Gastroesophageal sphincter (tissue), 4 donors: ENCODE measurements at places on chromosomes 12 and 14.

DNA sequence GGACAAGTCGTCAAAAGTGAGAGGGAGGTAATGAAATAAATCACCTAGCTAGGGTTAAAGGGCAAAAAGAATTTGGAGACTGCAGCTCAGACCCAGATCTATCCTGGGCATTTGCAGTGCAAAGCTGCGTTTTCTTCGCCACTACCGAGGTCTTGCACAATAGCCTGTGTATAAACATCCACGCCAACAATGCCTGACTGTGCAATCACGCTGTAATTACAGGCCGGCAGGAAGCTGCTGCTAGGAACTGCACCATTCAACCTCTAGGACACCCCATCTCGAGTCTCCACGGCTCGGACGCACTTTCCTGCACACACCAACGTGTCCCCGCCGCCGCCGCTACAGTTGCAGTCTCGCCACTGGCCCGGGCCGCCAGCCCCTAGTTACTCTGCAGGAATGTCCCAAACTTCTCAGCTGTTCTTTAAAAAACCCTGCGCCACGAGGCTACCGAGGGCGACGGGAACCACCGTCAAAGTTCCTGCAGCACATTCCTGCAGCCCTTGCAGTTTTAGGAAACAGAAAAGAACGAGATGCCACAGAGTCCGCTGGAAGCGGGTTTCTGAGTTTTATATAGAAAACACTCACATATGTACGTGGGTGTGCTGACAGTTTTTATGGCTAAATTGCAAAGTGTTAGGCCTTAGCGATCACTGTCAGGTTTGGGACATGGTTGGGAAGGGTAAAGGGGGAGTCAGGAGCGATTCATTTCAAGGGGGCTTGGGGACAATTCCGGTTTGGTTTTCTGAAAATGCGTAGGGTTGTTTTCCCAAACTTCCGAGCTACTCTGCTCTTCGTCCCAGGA, 65.6 kb upstream of the PTGR2 start:
- ATAC-seq: peak; percentile 74

- ATAC-seq: no peak
These were observed 414.5 kb downstream of the PCNX1 start for GRCh38 chr14:71321574-71322315.

- ATAC-seq: no peak
These were observed 620.1 kb downstream of the NRXN3 start for GRCh38 chr14:78790271-78790670.

DNA sequence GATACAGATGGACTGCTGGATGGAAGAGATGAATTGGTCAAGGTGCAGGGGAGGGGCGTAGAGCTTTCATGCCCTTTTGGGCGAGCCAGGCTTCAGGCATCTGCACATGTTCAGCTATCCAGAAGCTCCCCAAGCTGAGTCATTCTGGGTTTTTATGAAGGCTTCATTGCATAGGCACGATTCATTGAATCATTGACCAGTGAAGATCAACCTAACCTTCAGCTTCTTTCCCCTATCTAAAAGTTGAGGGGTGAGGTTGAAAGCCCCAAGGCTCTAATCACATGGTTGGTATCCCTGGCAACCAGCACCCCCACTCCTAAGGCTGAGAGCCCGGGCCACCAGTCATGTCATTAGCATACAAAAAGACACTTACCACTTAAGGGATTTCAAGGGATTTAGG, 36.3 kb downstream of the RPS29 start:
- no peak for ATAC-seq

GRCh38 chr12:47939009-47939601, 24.3 kb upstream of the TMEM106C start:
- ATAC-seq: no peak

DNA sequence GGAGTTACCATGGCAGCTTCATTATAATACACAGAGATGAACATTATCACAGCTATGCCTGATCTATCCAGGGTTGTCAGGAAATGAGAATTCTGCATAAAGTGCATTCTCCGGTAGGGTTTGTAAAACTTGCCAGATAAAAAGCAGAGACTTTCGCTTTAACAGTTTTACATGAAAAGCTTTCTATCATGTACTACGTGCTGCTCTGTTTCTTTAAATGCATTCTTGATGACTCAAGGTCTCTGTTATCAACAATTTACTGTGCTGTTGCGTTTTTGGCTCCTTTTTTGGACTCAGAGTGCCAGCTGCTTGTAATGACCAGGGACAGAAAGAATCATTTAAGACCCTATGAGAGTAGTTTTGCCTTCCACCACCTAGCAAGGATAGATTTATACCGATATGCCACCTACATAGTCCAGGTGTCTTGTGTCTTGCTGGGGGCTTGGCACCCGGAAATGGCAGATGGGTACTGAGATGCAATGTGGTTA, 371.2 kb downstream of the BTG1 start:
- no peak for ATAC-seq
